Immature natural killer cell (primary cell): ENCODE measurements at places on chromosomes 11 and 22.

- DNase-seq: no peak
These were observed 30.4 kb downstream of the CREB3L1 start for GRCh38 chr11:46307785-46308341.

- DNase-seq: no peak
These were observed 236.3 kb downstream of the CADM1 start for GRCh38 chr11:115267871-115268270.

DNA sequence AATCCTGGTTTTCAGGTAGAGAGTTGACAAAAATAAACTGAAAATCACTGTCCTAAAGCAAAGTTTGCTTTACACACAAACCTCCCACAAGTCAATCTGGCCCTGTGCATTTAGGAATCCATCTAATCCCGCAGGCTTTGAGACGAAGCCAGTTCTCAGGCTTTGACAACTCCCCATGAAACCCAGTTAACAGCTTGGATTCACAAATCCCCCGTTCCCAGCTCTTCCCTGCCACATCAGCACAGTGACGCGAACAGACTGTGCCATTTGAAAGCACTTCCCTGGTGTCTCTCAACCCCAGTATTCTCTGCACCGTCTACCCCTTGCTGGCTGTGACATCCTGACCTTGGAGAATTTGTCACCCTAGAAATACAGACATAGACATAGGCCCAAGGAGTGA is 117.8 kb downstream of the OPCML start:
- DNase-seq: no peak

DNA sequence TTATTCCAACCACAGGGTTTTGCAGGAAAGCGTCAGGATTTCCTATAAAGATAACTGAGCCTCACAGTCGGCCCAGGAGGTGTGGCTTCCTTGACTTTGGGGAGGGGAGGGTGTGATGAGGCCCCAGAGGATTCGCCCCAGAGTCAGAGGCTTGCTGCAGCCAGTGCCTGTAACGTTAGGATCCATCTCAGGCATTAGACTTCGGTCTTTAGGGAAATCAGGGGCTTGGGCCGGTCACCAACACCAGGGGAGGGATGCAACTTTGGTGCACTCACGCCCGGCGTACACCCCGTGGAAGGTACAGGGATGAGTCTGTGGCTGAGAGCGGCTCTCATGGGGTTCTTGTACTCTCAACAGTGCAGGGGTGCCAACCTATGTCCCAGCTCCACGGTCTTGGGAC is 5.7 kb upstream of the ANO1 start:
- DNase-seq: no peak

DNA sequence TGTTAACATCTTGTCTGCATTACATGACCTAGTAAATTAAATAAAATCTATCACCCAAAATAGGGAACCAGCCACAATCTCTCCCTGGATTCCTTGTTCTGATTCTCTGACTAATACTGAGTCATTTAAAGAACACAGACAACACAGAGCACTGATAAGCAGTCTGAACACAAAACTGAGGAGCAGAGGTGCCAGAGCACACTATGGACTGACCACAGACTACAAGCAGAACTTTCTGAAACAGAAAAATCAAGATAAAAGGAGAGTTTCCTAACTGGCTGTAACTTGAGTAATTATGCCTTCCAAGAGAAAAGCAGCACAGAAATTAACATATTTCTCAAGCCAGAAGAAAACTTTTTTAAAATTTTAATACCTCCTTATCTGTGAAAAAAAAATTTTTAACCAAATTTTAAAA is 128.8 kb downstream of the SGSM3 start:
- DNase-seq: no peak
